ENCODE measurements at places on chromosomes 7 and 10.

GRCh38 chr10:72470666-72471065 is 115.9 kb upstream of the DNAJB12 start:
- no peak for DNase-seq

GRCh38 chr7:35593899-35594298 is 101.0 kb downstream of the HERPUD2 start:
- no peak for DNase-seq

DNA sequence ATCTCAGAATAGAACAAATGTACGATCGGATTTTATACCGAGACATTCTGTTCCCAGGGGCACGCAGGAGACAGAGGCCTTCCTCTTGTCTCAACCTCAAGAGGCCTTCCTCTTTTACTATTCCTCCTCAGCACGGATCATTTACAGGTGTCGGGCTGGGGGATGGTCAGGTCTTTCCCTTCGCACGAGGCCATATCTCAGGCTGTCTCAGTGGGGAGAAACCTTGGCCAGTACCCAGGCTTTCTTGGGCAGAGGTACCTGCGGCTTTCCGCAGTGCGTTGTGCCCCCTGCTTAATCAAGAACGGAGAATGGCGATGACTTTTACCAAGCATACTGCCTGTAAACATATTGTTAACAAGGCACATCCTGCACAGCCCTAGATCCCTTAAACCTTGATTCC is 44.2 kb downstream of the FANK1 start:
- no peak for DNase-seq

DNA sequence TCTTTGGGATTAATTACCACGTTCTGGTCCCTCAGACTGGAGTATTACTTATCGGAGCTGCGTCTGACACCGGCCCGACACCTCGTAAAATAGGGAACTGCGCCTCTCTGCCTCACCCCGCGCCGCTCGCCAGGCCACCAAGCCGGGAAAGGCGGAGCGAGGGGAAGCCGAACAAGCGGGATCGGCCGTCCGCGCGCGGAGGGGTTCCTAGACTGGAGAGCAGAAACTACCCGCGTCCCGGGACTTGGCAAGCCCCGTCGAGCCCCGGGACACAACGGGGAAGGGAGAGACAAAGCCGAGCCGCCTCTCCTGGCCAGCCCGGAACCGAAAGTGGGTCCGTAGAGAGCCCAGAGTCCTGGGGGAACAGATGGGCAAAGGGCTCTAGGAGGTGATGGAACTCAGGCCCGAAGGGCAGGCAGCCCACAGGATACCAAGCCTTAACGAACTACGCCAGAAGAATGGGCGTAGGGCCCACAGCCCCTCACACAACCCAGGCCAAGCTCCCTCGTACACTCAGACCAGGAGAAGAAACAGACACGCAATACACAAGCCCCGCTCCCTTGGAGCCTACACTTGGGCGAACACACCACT is 6.5 kb downstream of the LBX1 start:
- DNase-seq = no peak

DNA sequence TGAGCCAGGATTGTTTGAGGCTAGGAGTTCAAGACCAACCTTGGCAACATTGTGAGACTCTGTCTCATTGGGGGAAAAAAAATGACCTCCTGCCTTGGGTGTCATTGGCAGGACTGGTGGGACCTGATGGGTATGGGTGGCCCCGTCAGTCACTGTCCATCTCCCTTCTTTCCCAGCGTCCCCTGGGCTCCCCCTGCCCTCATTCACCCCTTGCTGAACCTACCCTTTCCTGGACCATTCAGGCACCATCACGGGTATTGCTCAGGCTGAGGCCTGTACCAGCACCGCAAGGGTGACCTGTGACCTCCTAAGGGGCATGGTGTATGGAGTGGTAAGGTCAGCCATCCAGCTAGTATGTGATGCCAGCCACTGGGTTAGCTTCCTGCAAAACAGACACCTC is 19.4 kb downstream of the ASL start:
- no peak for DNase-seq

- DNase-seq = no peak
These were observed 65.6 kb upstream of the ZNF716 start for GRCh38 chr7:57384380-57384779.

GRCh38 chr10:49834976-49835375 is 72.9 kb upstream of the OGDHL start:
- no peak for DNase-seq

GRCh38 chr7:43570688-43571365 is 12.1 kb upstream of the STK17A start:
- no peak for DNase-seq

DNA sequence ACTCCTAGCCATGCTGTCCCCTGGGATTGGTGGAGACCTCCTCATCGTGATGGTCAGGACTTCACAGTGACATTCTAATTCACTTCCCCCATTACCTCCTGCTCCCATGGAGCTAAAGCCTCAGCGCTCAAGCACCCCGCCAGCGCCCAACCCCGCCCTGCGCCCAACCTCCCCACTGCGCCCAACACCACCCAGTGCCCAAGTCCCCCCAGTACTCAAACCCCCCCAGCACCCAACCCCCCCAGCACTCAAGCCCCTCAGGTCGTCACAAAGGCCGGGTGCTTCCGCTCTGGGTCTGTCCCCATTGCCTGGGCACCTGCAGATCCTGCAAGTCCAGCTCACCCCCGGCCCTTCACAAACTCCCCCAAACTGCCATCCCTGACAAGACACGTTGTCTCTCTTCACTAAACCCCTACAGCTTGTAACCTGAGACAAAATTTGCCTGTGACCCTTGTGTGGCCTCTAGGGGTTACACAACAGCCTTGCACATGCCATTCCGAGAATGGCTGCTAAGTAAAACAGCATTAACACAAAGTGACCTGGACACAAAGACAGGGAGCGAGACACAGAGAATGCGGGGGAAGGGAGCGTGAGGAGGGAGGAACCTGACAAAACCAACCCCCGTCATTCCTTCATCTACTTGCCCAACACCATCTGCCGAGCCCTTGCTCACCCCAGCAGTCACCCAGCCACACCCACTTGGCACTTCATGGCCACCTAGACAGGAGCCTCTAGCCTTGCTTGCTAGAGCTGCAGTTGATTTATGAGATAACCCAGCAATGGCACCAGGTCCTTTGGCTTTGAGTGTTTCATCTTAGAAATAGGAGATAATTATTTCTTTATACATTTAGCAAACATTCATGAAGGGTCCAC is 107.8 kb downstream of the ADARB2 start:
- no peak for DNase-seq

- DNase-seq = no peak
These were observed 21.3 kb upstream of the AMZ1 start for GRCh38 chr7:2666588-2667250.

- peak; percentile 2 for DNase-seq
These were observed 647 bp upstream of the NACAD start for GRCh38 chr7:45089341-45089891.

DNA sequence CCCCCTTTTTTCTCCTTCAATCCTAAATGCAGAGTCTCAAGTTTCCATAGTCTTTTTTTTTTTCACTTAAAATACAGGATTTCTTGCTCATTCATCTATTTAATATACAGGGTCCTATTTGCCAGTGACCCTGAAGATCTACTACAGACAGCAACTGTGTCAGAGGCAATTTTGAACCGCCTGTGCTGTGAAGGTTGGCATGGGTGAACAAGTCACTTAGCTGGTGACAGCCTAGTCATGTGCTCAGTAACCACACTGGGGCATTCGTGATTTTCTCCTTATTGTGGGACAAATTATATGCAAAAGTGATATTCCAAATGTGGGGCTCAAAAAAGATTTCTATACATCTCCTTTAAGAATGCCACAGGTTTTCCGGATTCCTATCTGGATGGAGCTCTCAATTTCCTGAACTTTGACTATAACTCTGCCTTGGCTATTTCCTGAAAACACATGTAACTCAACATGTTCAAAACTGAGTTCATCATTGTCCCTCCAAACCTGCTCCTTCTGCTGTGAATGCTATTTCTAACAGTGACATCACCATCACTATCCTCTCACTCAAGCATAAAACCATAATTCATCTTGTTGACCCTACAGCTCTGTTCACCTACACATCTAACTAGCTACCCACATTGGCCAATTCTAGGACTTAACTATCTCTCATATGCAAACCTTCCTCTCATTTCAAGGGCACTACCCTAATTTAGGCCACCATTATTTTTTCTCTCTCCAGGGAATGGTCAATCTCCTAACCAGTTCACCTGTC is 36.7 kb downstream of the CDK6 start:
- no peak for DNase-seq

DNA sequence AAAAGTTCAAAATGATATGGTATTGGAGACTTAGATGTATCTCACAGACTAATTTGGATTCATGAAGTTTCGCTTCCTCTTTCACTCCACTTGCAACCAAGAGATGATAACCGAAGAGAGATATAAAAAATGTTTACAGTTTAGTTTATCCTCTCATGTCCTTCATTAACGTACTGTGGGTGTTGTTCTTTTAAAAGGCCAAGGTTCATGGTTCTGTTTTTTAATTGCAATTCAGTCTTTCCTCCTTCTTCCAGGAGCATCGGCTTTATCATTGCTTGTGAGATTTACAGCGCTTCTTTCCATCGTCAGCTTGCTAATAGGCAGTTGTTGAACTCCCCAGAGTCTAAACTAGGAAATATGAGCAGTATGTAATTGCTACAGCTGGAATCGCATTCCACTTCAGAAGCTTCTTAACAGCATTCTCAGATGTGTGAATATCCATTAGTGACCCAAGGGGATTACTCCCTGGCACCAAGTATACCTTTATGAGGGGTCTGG is 75.9 kb upstream of the HGF start:
- DNase-seq = no peak

- no peak for DNase-seq
These were observed 124.8 kb downstream of the CPED1 start for GRCh38 chr7:121113288-121113687.

DNA sequence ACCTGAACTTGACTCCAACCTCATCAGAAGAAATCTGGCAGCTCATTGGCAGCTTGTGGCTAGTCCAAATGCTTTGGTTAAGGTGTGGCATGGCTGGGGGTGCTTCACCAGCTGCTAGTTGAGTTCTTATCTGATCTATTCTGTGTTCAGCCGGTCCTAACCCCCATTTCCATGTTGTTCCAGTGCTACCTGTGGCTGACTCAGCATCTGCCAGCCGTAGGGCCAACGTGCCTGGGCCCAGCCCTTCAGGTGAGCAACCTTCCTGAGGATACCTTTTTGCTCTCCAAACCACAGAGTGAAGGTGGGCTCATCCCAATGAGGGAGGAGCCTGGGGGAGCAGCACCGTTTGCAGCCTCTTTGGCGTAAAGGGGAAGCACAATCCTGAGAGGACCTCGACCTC is 46.8 kb upstream of the C10orf120 start:
- DNase-seq = no peak

DNA sequence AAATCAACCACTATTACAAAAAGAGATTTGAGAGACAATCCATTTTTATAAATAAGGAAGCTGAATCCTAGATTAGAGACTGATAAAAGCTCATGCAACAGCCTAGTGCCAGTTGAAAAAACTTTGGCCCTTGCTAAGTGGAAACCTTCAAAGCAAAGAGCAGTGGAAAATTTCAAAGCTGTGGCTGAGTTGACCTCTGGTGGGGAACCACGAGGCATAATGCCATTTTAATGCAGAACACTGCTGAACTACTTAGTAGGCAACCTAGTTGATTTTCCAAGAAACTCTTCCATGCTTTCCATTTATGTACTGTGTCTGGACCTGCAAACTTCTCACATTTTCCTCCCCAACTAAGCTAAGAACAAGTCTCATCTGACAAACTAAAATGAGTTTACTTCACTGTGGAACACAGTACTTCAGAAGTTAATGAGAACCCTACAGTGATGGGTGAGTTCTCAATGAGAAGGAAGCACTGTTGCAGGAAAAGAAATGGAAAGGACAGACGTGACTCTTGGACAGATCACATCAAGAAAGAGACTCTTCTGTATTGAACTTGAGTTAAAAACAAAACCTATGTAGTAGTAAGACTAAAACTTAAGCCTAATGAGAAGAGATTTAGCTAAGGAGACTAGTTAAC is 19.5 kb downstream of the FZD9 start:
- no peak for DNase-seq

DNA sequence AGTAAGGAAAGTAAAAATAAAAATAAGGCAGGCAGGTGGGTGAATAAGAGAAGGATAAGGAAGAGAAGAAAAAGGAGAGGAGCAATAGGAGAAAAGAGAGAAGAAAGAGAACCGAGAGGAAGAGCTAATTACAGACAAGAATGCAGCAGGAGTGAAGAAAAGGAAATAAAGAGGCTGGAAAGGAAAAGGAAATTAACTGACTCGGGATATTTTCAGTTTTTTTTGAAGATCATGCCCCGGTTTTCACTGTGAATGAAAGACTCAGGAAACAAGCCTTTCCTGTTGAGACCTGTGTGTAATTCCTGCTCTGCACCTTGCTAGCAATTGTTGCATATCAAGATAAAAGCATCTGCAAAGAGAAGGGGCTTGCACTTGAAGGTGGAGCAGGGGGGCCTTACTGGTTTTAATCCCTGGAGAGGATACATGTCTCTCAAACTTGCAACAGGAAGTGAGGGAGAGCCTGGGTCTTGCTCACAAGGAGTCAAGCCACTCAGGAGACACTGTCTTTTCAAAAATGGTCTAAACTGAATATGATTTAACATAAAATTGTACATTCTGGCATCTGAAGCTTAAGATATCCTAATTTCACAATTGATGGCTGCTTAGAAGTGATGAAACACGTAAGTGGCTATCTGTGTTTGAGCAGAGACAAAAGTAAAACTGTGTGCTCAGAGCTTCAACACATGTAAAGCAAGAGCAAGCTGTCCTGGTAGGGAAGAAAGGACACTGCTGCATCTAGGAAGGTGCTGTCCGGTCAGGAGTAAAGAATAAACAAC is 157.6 kb downstream of the FAM107B start:
- no peak for DNase-seq

- DNase-seq = no peak
These were observed 19.0 kb downstream of the FAM53B start for GRCh38 chr10:124725171-124725631.

- no peak for DNase-seq
These were observed 4.9 kb downstream of the SMARCD3 start for GRCh38 chr7:151243408-151244195.

DNA sequence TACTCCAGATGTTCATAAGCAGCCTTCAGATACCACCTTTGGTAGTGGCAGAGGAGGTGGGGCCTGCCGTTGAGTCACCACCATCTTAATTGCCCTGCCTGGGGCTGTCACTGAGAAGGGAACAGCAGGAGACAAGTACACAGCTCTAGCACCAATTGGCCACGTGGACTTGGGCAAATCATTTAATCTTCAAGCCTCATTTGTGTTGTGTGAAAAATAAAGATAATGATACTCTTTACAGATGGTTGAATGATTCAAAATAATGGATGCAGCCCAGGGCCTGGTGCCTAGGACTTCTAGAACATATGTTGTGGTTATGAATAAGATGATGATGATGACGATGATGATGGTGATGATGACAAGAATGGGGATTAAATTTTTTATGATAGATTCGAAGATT is 111.9 kb upstream of the ADAM12 start:
- no peak for DNase-seq
